ENCODE measurements at places on chromosomes 12 and 14.

DNA sequence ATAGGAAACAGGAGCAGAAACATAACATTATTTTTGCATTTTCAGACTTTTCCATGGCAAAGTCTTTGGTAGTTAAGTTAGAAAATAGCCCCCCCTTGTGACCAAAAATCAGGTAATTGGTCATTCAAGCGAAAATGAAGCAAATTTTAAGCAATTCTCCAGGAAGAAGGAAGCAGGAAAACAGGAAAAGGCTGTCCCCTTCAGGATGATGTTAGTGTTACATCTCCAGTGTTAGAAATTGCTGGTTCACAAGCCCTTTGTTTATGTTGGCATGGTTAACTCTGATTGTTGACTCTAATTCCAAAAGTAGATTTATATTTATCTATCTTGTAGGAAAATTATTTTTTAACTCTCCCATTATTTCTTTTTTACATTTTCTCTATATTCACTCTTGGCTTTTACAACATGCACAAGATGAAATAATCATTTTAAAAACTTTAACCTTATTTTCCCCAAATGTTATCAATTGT, 18.8 kb upstream of the GAS2L3 start:
- DNase-seq, result no peak

DNA sequence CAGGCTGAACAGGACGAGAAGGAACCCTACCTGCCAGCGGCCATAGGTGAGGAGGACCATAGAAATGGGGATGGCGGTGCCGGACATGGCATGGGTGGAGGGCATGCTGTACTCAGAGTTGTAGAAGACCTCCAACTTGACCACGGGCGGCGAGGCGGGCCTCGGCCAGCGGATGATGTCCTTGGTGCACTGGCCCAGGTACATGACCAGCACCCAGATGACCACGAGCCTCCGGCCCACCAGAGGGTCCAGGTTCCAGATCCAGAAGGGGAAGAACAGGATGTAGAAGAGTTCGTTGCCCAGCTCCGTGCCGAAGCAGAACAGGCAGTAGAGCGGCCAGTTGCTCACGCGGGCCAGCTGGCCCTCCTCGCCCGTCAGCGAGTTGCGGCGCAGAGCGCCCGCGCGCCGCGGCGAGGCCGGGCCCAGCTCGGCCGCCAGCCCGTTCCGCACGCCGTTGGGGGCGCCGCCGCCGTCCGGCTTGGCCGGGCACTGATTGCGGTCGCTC, 582 bp downstream of the SGPP1 start:
- DNase-seq, result no peak

GRCh38 chr14:55869397-55870049, 248.7 kb upstream of the PELI2 start:
- no peak for DNase-seq

- no peak for DNase-seq
Measured at GRCh38 chr14:71749613-71750238, 182.5 kb upstream of the RGS6 start.

GRCh38 chr12:78725951-78726580, 138.5 kb upstream of the SYT1 start:
- no peak for DNase-seq

- no peak for DNase-seq
Measured at GRCh38 chr12:14938301-14938700, at the start of gene ERP27. Gene ERP27, minus strand, starts transcription at chr12:14938537. Its CDS starts 29 bp downstream, at chr12:14938508.

DNA sequence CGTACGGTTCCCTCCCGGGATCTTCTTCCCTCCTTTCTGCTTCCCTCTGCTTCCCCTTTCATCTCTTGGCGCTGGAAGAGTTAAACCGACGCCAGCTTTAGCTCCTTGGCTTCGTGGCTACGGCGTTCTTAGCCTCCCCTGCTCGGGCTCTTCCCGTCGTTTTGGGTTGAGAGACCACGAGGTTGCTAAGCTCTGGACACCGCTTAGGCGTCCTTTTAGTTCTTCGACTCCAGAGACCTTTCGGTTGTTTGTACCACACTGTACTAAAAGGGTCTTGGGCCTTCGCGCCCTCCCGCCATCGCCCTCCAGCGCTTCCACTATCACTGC, 545 bp downstream of the CPSF2 start:
- no peak for DNase-seq

- no peak for DNase-seq
Measured at GRCh38 chr12:113134521-113134951, 1.0 kb downstream of the RASAL1 start.

DNA sequence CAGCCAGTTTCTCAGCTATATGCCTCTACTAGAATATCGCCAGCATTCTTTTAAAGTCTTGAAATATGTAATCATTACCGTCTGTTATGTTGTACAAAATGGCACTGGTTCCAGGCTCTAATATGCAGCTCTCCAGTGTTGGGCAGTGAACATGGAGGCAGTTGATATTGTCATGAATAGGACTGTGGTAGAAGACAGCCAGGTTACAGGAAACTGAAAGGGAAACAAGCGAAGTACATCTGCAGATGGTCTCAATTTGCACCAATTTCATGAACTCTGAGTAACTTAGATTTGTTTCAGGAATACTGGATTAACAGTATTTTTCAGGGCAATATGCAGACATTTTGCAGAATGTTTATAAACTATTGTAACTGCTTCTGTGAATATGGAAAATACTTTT, 13.4 kb upstream of the KLHL42 start:
- DNase-seq, result no peak

DNA sequence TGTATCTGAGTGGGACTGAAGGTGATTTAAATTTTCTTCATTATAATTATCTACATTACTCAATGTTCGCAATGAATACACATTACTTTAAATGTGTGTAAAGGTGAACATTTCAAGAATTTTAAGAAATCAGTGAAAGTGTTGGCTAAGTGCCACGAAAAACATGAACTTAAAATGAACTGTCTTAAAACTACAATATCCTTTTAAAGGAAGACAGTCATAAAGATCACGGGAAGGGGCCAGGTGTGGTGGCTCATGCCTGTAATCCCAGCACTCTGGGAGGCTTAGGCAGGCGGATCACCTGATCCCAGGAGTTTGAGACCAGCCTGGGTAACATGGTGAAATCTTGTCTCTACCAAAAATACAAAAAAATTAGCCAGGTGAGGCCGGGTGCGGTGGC, 11.2 kb downstream of the MOK start:
- no peak for DNase-seq

DNA sequence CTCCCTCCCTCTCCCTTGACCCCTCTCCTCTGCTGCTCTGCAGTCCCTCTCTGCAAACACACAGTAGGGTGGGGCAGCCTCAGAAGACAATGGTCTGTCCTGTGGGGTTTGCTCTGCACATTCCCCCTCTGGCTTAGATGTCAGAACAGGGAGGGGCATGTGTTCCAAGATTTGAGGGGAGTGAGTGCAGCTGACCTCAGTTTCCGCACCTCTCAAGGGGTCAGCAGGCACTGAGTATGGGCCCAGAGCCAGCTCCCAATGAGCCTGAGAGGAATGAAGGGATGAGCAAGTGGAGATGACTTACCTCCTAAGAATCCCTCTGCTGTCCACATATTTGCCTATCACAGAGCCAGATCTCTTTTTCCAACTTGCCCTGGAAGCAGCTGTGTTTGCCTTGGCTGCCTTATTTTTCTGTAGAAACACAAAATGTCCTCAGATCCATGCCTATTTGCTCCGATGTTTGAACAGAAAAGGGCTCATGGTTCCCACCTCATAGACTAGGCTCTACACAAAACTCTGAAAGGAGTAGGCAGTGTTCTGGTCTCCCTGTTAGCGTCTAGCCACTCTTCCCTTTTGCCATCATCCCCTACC, 111.4 kb downstream of the CRACR2A start:
- DNase-seq, result no peak
